Cardiac atrium fibroblast (primary cell): ENCODE measurements at places on chromosomes 4 and X. TPM values are rescaled to one million over a fixed set of nuclear protein-coding genes. Genes with fewer than 3 reads are reported as not detected.

TRIM60 gene
- total RNA-seq, result not detected in 2 replicates

FAM9C gene
- not detected in 2 replicates for total RNA-seq

SLITRK4 gene
- 4.1 and 5.2 TPM in 2 replicates for total RNA-seq

SLC26A1 gene
- total RNA-seq, result not detected in 2 replicates

NEUROG2 gene
- not detected in 2 replicates for total RNA-seq

HEPH gene
- total RNA-seq, result 19.1 and 33.2 TPM in 2 replicates
